Stimulated activated CD4-positive, alpha-beta T cell treated with anti-CD3 and anti-CD28 coated beads, Interleukin-12 subunit alpha, Interleukin-12 subunit beta, amount 100 ng/mL, for 48 hours (primary cell): ENCODE measurements at places on chromosomes 1 and 21.

DNA sequence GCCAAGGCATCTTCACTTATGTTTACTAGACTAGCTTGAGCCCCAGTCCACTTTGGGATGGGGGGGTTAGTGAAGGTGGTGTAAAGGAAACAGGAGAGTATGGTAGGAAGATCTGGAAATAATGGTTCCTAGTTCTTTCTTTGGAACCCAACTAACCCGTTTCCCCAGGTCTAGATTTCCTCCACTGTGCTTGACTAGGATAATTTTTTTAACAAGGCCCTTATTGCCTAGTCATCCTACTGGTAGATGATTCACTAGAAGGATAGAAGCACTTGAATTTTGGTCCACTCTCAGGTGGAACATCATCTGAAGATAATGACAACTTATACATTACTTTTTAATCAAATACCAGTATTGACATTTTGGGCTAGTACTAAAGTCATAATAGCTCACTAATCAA lies 45.9 kb upstream of the MYOCOS start:
- no peak for DNase-seq

- no peak for DNase-seq
These were observed 9.0 kb upstream of the CSRP1 start for GRCh38 chr1:201515895-201516294.

DNA sequence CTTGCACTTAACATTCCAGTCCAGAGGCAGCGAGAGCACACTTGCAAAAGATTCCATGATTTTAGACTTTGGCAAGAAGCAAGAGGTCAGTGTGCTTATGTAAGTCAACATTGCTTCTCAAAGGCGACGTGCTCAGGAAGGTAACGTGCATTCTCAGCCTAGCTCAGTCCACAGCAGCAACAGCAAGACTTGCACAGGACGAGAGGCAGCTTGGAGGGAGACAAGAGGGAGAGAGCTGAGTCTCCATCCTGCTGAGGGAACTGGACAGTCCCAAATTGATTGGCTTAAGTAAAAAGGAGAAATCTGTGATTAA lies 56.5 kb downstream of the PTP4A2 start:
- DNase-seq: no peak

GRCh38 chr1:9845914-9846313 lies 22.1 kb upstream of the CLSTN1 start:
- DNase-seq: no peak

DNA sequence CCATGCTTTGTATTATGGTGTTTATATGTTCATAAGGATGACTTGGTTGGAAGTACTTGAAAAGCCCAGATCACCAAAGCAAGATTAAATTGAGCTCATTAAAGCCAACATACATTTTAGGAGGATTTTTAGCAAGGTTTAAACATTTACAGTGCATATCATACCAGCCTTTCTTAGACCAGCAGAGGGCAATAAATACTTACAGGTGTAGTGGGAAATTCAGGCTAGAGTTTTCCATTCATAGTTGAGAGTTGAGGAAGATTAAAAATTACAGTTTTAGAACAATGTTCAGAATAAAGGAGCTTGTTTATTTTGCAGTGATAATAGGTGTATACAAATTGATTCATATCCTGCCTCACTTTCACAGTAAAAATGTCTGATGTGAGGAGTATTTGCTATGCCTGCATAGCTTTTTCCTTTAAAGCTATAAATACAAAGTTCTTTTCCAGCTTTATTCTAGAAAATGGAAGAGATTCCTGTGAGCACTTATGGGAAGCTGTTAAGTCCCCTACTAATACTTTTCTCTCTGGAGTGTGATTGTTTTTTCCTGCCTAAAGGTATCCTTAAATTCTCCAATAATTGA lies 35.3 kb downstream of the DTL start:
- DNase-seq: no peak

- DNase-seq: no peak
These were observed 71.1 kb downstream of the SETD4 start for GRCh38 chr21:35989138-35989735.

- DNase-seq: no peak
These were observed 107.0 kb downstream of the NAV1 start for GRCh38 chr1:201645956-201646355.
